ENCODE measurements at places on chromosomes 2 and 18.
A peak's percentile ranks its signal among the peaks of the same experiment; 100 is the strongest.

DNA sequence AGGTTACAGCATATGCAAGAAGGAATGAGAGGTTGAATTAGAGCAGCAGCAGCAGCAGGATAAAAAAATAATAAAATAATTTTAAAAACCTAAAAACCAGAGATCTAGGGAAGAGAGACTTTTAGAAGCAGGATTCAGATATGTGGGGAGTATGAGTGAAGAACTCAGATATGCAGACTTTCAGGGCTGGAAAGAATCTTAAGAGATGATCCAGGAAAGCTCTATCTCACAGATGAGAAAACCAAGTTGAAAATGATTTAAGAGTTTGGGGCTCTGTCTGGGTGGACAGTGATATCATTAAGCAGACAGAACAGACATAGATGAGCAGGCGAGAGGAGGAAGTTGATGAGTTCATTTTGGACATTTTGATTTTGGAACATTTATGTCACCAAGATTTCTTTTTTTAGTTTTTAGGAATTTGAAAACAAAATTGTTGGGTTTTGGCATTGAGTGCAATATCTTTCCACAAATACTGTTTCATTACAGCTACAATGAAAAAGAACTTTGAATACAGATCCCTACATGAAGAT lies 31.8 kb downstream of the BCL2 start:
- no peak for ATAC-seq

- no peak for ATAC-seq
Observed at GRCh38 chr2:143420313-143420712, 291.1 kb downstream of the ARHGAP15 start.

- ATAC-seq: peak; percentile 17
Observed at GRCh38 chr2:100818606-100819369, 1.2 kb upstream of the NPAS2 start.

- ATAC-seq: no peak
Observed at GRCh38 chr18:39238981-39239660, 1673.5 kb upstream of the CELF4 start.

DNA sequence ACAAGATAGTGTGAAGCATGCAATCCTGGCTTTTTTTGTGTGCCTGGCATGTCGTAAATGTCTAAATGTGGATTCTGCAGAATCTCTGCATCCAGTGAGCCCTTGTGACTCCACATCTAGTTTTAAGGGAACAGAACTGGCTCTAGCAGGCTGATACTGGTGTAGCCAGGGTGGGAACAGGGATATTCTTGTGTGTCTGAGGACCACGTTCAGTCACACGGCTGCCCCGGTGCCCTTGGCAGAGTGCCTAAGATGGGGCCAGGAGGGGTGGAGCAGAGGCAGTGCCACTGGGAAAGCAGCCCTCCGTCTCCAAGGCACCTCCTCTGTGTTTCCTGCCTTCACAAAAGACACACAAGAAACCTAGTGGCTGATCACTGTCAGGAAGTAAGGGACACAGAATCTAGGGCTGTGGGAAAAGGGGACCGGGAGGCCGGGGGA lies 91.5 kb upstream of the PARD3B start:
- ATAC-seq: peak; percentile 80

DNA sequence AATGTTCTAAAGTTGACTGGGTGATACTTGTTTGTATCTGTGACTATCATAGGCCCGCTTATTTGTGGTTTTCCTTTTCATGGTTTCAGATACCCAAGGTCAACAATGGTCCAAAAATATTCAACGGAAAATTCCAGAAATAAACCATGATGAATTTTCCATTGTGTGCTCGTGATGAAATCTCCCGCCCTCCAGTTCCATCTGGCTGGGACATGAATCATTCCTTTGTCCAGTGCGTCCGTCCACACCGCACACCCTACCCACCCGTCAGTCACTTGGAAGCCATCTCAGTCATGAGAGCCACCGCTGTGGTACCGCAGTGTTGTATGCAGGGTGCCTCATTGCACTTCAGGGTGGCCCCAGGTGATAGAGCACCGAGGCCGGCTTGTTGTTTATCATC lies 268.2 kb upstream of the PXDN start:
- ATAC-seq: no peak
